ENCODE measurements at places on chromosomes 1 and 21.

DNA sequence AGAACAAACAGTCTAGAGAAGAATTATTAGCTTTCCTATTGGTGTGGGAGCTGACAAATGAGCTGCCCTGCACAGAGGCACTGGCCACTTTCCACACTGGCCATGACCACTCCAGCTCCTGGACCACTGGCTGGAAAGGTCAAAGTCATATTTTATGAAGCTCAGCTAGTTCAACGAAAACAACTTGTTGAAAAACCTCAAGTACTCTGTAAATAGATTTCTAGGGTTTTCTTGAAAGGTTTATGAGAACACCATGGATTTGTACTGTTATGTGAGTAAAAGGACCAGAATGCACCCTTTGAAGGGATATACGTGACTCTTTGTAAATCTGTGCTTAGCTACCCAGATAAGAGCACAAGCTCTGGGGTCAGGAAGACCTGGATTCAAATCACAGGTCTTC is 54.5 kb upstream of the FGGY start:
- no peak for DNase-seq

DNA sequence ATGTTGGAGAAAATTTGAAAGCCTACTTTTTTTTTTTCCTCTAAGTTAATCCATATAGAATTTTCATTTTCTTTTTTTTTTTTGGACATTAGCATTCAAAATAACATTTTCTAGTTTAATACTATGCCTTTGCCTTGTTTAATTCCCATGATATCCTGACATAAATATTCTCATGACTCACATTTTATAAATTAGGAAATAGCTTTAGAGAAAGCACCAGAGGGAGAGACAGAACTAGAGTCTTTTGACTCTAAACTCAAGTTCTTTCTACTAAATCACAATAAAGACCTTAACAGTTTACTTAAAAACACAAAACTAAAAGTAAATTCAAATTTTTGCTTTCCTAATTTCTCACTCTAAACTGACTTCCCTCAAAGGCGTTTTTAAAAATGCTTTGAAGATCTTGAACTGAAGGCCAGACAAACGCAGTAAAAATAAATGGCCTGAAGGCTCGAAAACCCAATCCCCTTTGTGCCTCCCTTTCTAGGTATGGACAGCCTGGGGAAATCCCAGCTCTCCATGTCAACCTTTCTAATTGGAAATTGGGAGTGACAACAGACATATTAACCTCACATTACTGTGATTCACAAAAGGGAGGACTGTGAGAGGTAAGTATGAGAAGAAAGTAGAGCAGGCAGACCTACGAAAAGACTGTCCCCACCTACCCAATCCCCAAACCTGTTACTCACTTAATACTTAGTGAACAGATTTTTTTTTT is 104.6 kb downstream of the ENAH start:
- no peak for DNase-seq

GRCh38 chr1:15355968-15356625 is 53.6 kb upstream of the EFHD2 start:
- no peak for DNase-seq

DNA sequence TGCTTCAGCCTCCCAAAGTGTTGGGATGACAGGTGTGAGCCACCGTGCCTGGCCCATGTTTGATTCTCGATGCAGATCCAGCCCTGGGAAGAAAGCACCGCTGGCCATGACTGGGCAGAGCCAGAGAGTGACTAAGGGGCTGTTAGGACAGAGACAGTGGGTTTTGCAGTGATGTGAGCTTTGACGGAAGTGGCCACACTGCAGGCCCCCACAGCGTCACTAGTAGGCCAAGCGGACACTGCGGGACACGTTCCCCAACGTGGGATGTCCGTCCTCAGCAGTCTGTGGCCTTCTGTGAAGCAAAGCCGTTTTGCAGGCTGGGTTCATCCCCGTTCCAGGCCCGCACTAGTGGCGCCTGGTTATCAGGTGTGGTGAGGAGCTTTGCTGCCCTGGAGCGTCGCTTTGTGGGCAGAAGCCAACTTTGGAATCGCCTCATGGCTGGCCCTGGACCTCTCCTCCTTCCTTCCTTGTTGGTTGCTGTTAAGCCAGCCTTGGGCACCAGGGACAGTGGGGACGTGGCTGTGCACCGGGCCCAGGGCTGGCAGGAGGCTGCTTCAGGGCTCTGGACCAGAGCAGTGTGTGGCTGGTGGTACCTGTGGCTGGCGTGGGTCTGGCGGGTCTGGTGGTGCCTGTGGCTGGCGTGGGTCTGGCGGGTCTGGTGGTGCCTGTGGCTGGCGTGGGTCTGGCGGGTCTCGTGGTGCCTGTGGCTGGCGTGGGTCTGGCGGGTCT is 41.2 kb downstream of the SKI start:
- no peak for DNase-seq

All from stimulated activated naive CD8-positive, alpha-beta T cell treated with anti-CD3 and anti-CD28 coated beads, Interleukin-15, Interleukin-2, amounts not matched to agents 100 U/mL and 50 U/mL, for 24 hours (primary cell).